Stimulated activated CD4-positive, alpha-beta T cell treated with anti-CD3 and anti-CD28 coated beads, Interleukin-15, amount 100 ng/mL, for 24 hours (primary cell): ENCODE measurements at places on chromosomes 5 and 9.

DNA sequence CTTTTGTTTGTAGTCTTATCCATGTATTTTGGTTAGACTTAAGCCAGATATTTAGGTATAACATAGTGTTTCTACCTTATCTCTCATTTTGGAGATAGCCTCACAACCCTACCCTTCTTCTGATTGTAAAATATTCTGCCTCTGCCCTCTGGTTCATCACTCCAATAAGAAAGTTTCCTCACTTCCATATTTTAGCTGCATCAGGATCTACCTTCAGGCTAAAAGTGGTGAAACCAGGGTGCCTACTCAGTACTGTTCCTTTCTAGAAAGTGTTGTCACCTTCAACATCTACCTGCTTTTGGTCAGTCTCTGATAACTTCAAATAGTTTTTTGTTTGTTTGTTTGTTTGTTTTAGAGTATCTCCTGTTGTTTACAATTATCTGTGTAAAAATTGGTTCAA is 294.6 kb downstream of the ANXA1 start:
- no peak for DNase-seq

GRCh38 chr5:41539454-41539853 is 29.1 kb upstream of the PLCXD3 start:
- DNase-seq: no peak

DNA sequence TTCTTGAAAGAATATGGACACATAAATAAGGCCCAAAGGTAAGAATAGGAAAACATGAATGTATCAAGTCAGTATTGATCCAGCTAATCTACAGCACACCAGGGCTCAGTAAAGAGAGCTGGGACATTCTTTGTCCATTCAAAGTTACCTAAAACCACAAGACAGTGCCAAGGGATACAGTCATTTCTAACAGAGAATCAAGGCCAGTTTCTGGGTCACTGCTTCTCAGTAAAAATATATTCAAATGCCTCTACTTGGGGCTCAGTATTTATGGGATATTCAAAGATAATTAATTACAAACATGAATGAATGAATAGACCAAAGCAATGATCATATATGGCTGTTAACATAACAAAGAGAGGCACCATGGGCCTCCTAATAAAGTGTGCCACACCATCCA is 34.9 kb downstream of the MTMR12 start:
- DNase-seq: no peak

DNA sequence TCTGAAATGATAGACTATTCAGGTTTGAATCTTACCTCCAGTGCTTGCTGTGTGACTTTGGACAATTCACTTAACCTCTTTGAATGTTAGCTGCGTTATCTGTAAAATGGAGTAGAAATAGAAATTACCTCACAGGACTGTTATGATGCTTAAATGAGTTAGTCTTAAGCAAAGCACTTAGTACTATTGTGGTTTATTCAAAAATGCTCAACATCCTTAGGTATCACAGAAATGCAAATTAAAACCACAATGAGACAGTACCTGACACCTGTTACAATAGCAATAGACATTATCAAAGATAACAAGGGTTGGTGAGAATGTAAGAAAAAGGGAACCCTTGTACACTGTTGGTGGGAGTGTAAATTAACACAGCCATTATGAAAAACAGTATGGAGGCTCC is 77.6 kb upstream of the FREM1 start:
- no peak for DNase-seq

GRCh38 chr5:172730981-172731679 is 39.9 kb downstream of the DUSP1 start:
- no peak for DNase-seq

DNA sequence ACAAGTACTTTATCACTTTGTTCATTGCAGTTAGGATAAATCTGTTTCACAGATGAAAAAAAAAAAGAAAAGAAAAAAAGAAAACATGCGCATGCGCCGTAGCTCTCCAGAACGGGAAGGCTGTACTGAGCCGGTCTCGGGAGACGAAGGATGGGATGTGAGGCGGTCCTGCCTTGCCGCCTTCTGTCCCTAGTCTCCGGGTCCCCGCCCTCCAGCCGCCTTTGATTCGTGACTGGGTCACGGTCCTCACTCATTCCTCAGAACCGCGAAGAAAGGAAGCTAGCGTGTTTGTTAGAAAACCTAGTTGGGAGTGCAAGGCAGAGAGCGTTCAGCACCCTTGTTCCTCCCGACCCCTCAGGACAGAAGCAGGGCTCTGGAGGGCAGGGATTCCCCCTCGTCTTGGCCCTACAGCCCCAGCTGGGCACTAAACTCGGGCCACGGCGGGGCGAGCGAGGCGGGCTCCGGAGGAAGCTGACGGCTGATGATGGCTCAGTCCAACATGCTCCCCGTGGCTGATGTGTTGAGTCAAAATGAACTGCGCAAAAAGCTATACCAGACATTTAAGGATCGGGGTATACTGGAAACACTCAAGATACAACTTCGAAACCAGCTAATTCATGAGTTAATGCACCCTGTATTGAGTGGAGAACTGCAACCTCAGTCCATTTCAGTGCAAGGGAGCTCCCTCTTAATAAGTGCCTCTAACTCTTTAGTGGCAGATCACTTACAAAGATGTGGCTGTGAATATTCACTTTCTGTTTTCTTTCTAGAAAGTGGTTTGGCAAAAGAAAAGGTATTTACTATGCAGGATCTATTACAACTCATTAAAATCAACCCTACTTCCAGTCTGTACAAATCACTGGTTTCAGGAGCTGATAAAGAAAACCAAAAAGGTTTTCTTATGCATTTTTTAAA is 40.0 kb downstream of the CPLANE1 start:
- DNase-seq: peak; percentile 23

GRCh38 chr5:12659686-12660085 is 755.4 kb upstream of the CTNND2 start:
- no peak for DNase-seq

DNA sequence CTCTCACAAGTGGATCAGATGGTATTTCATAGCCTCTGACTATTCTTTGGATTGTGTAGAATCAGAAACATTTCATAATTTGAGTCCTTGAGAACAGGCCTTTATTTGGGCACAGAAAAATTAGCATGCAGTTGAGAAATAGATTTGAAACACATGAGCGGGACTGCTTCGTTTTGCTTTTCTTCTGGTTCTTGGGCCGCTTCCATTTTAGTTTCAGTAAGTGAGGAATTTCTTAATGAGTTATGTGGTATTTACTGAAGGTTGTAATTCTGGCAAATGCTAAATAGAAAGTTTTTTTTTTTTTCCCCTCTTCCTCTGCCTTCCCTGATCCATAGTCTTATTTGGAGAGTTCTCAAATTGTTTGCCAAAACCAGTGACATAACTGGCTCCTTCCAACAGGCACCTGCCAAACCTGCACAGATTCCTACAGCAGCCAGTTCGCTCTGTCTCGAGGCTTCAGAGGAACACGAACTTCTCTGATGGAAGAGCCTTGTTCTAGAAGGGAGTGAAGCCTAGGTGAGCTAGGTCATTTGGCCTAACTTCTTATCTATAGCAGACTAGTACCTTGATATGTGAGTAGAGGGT is 71.2 kb upstream of the SLC28A3 start:
- DNase-seq: no peak

DNA sequence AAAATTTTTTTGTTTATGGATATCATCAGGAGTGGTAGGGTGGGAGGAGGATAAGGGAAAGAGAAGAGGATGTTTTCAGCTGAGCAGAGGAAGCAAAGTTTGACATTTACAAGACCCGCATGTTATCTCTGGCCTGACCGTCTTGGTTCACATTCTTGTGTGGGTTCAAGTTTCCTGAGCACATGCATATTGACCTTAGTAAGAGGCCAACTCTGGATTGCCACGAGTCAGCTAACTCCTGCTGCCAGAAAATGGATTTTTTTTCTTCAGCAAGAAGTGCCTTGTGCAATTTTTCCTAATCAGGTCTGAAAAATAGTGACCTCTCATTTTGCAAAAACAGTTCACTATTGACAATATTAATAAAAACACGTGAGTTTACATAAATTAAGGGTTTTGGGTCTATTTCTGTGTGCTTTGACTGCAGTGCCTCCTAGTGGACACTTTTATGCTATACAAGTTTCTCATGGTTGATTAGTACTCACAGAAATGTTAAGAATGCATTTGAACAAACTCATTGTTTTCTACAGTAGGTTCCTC is 27.1 kb upstream of the BASP1 start:
- peak; percentile 9 for DNase-seq

GRCh38 chr5:179420476-179420875 is 75.2 kb upstream of the ADAMTS2 start:
- DNase-seq: no peak

- no peak for DNase-seq
Observed at GRCh38 chr5:74978345-74978744, 74.0 kb downstream of the GCNT4 start.
